Suprapubic skin (tissue), 4 donors: ENCODE measurements at places on chromosomes 1 and 21. TPM values are rescaled to one million over a fixed set of nuclear protein-coding genes. Genes with fewer than 3 reads are reported as not detected.

Gene GCSAML
- not detected for total RNA-seq

- DNase-seq = no peak
- no peak overlapping the region for H3K27ac ChIP-seq
- no peaks in the 10 kb centered on the region for H3K4me1 ChIP-seq
- H3K4me3 ChIP-seq = no peak overlapping the region
- H3K27me3 ChIP-seq = no peaks in the 10 kb centered on the region
These were observed 51.0 kb downstream of the TNN start for GRCh38 chr1:175118375-175119367.

- no peak overlapping the region for H3K4me3 ChIP-seq
- DNase-seq = no peak
- no peaks in the 10 kb centered on the region for H3K36me3 ChIP-seq
- peak overlapping the region; percentile 66 for H3K27ac ChIP-seq
These were observed 19.0 kb downstream of the BTG2 start for GRCh38 chr1:203324105-203325025.

- H3K4me3 ChIP-seq = no peak overlapping the region
- no peak for DNase-seq
- H3K4me1 ChIP-seq = no peaks in the 10 kb centered on the region
- H3K27me3 ChIP-seq = peaks cover 56% of the 10 kb centered on the region
- H3K36me3 ChIP-seq = no peaks in the 10 kb centered on the region
These were observed 106.6 kb upstream of the ACTRT2 start for GRCh38 chr1:2914702-2915101.

Gene ZNF683
- not detected for total RNA-seq

GRCh38 chr1:70778934-70779333 lies 268.7 kb downstream of the PTGER3 start:
- H3K27ac ChIP-seq = no peak overlapping the region
- no peaks in the 10 kb centered on the region for H3K27me3 ChIP-seq
- no peak overlapping the region for H3K4me3 ChIP-seq
- no peak for DNase-seq
- H3K4me1 ChIP-seq = no peaks in the 10 kb centered on the region
- no peaks in the 10 kb centered on the region for H3K36me3 ChIP-seq

DNA sequence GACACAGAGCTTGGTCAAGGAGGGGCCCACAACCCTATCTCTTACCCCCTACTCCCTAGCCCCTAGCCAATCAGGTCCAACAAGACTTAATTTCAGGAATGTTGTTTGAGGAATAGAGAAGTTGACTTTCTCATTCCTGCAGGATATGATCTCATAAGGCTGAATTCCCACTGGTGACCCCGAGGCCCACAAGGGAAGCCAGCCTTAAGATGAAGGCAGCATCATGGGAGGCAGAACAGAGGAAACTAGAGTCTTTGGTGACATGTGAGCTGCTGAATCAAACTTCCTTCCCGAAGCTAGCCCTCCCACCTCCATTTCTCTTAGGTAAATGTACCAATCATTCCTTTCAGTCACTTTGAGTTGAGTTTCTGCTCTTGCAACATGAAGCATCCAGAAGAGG lies 9.1 kb upstream of the PDIK1L start:
- no peaks in the 10 kb centered on the region for H3K27me3 ChIP-seq
- no peak overlapping the region for H3K4me3 ChIP-seq
- DNase-seq = no peak
- H3K27ac ChIP-seq = no peak overlapping the region

DNA sequence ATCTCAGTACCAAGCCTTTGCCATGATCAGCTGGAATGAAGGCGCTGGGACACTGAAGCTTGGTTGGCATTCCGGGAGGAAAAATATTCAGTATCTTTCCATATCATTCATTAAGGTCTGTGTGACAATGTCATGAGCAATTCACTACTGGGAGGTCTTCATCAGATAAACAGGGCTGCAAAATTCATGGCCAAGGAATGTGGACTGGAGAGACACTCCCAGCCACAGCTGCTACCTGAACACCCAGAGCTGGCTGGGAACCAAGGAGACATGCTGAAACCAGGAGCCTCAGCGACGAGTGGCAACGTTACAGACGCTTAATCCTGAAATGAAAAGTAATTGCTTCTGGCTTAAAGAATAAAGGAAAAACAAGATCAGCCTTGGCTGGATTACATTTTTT lies 30.6 kb upstream of the DDAH1 start:
- no peaks in the 10 kb centered on the region for H3K27me3 ChIP-seq
- H3K27ac ChIP-seq = peak overlapping the region; percentile 22
- no peaks in the 10 kb centered on the region for H3K36me3 ChIP-seq
- H3K4me3 ChIP-seq = no peak overlapping the region

Gene SMCP
- not detected for total RNA-seq

GRCh38 chr1:50110151-50110550 lies 1.4 kb downstream of the ELAVL4 start:
- no peak overlapping the region for H3K27ac ChIP-seq
- no peaks in the 10 kb centered on the region for H3K36me3 ChIP-seq
- H3K27me3 ChIP-seq = peaks cover 48% of the 10 kb centered on the region
- no peak for DNase-seq

DNA sequence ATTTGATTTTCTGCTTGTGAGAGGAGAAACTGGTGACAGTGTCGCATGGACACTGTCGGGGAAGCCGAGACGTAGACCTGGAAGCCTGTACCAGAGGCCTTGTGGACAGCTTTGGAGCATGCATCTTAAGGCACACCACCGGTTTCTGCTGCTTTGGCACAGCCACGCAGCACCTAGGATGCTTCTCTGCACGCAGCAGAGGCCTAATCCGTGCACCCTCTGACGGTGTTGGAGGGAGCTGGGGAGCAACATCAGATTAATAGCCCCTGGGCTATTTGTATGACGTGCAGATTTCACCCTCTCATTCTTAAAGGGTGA lies 30.3 kb downstream of the TEX35 start:
- no peaks in the 10 kb centered on the region for H3K36me3 ChIP-seq
- H3K4me3 ChIP-seq = peak overlapping the region; percentile 65
- peak overlapping the region; percentile 46 for H3K27ac ChIP-seq
- H3K27me3 ChIP-seq = no peaks in the 10 kb centered on the region
- peaks cover 29% of the 10 kb centered on the region for H3K4me1 ChIP-seq

DNA sequence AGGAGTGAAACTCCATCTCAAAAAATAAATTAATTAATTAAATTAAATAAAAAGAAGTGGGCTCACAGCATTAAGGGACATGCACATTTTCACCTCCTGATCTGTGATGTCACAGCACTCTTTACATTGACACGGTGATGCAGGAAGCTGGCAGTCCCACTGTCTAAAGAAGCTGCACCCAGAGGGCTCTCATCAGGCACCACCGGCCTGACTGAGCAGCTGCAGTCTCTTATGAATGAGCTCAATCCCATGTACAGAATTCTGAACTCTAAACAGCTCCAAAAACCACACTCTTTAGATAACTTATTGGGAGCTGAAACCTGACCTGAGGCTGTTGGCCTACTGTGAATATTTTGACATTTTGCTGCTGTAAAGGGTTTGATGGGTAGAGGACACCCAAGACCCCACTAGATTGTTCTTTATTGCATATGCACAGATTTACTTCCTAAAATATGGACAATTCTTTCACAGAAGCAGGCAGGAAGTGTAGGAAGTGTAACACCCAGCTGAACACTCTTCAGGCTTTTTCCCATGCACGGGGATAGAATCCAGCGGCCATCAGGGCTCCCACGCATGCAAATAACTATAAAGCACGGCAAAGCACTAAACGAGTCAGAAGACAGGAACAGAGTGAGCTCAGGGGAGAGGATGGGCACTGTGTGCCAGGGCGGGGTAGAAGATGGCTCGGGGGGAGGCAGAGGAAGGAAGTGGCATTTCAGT lies 46.2 kb downstream of the L1TD1 start:
- DNase-seq = no peak
- H3K27me3 ChIP-seq = no peaks in the 10 kb centered on the region
- no peaks in the 10 kb centered on the region for H3K36me3 ChIP-seq

- no peak overlapping the region for H3K27ac ChIP-seq
- peaks cover 5% of the 10 kb centered on the region for H3K27me3 ChIP-seq
- DNase-seq = no peak
- H3K4me3 ChIP-seq = no peak overlapping the region
These were observed 3.3 kb upstream of the FAM78B start for GRCh38 chr1:166170075-166170474.

Gene IRF6
- 195 TPM for total RNA-seq

Gene PRELP
- 19.8 TPM for total RNA-seq

- peaks cover 22% of the 10 kb centered on the region for H3K36me3 ChIP-seq
- DNase-seq = no peak
These were observed 46.9 kb downstream of the CD34 start for GRCh38 chr1:207863893-207864535.

- H3K4me1 ChIP-seq = peaks cover 36% of the 10 kb centered on the region
- no peaks in the 10 kb centered on the region for H3K27me3 ChIP-seq
- H3K27ac ChIP-seq = no peak overlapping the region
- H3K36me3 ChIP-seq = no peaks in the 10 kb centered on the region
- DNase-seq = no peak
These were observed 19.8 kb upstream of the PTP4A2 start for GRCh38 chr1:31957701-31958674.

GRCh38 chr1:244865820-244866219 lies 1.5 kb upstream of the HNRNPU start:
- H3K27me3 ChIP-seq = no peaks in the 10 kb centered on the region
- no peak overlapping the region for H3K4me3 ChIP-seq
- H3K36me3 ChIP-seq = no peaks in the 10 kb centered on the region
- peaks cover 26% of the 10 kb centered on the region for H3K4me1 ChIP-seq
- no peak for DNase-seq

Gene ALX3
- total RNA-seq = not detected

GRCh38 chr1:192941722-192942411 lies 117.3 kb downstream of the UCHL5 start:
- DNase-seq = no peak
- no peak overlapping the region for H3K4me3 ChIP-seq
- no peaks in the 10 kb centered on the region for H3K4me1 ChIP-seq
- no peaks in the 10 kb centered on the region for H3K27me3 ChIP-seq
- no peak overlapping the region for H3K27ac ChIP-seq

DNA sequence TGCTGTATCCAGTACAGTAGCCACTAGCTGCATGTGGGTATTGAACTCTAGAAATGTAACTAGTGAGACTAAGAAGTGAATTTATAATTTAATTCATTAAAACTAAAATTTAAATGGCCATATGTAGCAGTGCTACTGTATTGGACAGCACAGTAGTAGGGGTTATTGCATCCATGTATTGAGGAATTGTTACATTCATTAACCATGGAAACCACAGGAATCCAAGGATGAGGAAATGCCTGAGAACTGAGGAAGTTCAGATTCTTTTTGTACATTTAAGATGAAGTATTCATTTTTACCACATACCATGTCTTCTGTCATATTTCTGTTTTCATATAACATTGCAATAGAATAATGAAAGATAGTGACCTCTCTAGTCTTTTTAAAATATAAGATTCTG lies 2.6 kb downstream of the MTF2 start:
- H3K27me3 ChIP-seq = no peaks in the 10 kb centered on the region
- peak overlapping the region; percentile 70 for H3K4me3 ChIP-seq
- peaks cover 29% of the 10 kb centered on the region for H3K4me1 ChIP-seq
- no peak overlapping the region for H3K27ac ChIP-seq

Gene TMCC2
- 4.2 TPM for total RNA-seq

Gene SYNC
- total RNA-seq = 7.4 TPM

Gene LINGO4
- 0.38 TPM for total RNA-seq

Gene TMEM269
- 0.17 TPM for total RNA-seq

DNA sequence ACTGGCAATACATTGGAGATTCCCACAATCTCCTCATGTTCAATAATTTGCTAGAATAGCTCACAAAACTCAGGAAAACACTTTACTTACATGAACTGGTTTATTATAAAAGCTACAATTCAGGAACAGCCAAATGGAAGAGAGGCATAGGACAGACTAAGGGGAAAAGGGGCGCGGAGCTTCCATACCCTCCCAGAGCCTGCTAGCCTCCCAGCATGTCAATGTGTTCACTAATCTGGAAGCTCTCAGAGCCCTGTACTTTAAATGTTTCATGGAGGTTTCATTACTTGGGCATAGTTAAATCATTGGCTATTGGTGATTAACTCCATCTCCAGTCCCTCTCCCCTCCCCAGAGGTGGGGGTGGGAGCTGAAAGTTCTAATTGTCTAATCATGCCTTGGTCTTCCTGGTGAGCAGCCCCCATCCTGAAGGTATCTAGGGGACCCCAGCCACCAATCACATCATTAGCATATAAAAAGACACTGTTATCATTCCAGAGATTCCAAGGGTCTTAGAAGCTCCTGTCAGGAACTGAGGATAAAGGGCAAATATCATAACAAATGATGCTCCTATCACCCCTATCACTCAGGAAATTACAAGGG lies 10.9 kb upstream of the DMRTB1 start:
- H3K4me1 ChIP-seq = no peaks in the 10 kb centered on the region
- H3K4me3 ChIP-seq = no peak overlapping the region
- no peaks in the 10 kb centered on the region for H3K36me3 ChIP-seq
- no peak for DNase-seq
- H3K27me3 ChIP-seq = peaks cover 11% of the 10 kb centered on the region
- H3K27ac ChIP-seq = no peak overlapping the region

DNA sequence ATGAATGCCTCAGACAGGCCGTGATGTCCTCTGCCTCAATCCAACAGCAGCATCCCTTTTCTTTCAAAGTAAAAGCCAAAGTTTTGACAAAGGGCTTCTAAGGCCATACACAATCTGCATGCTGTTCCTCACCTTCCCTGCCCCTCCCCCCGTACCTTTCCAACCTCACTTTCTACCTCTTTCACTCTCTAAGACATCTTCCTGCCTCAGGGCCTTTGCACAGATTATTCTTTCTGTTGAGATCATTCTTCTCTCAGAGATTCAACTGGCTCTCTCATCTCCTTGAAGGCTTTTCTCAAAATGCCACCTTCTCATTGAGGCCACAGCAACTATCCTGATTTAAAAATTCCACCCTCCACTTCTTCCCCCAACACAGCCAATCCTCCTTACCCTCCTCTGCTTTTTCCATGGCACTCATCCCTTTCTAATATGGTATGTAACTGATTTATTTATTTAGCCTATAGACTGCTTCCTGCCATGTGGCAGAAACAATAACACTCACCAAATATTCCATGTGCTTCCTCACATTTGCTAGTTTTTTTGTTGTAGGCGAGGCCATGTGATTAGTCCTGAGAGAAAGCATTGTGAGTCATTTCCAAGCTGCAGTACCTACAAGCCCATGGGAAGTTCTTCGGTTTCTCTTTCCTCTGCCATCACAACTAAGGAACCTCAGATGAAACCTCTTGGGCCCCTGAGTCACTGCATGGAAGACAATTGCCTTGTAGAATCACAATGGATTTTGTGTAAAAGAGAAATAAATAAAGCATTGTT lies 58.7 kb upstream of the GADD45A start:
- no peaks in the 10 kb centered on the region for H3K27me3 ChIP-seq
- H3K36me3 ChIP-seq = no peaks in the 10 kb centered on the region
- no peak overlapping the region for H3K4me3 ChIP-seq
- no peak overlapping the region for H3K27ac ChIP-seq

GRCh38 chr1:87888446-87888845 lies 559.8 kb downstream of the LMO4 start:
- no peaks in the 10 kb centered on the region for H3K27me3 ChIP-seq
- H3K27ac ChIP-seq = no peak overlapping the region
- H3K4me1 ChIP-seq = no peaks in the 10 kb centered on the region
- DNase-seq = no peak
- no peak overlapping the region for H3K4me3 ChIP-seq

Gene CFHR1
- total RNA-seq = 1.8 TPM

GRCh38 chr1:46210561-46210960 lies 7.4 kb downstream of the LURAP1 start:
- peaks cover 8% of the 10 kb centered on the region for H3K4me1 ChIP-seq
- H3K36me3 ChIP-seq = no peaks in the 10 kb centered on the region
- no peak overlapping the region for H3K27ac ChIP-seq
- no peak overlapping the region for H3K4me3 ChIP-seq

- no peak overlapping the region for H3K4me3 ChIP-seq
- H3K27me3 ChIP-seq = no peaks in the 10 kb centered on the region
- DNase-seq = no peak
- H3K4me1 ChIP-seq = peaks cover 20% of the 10 kb centered on the region
- no peak overlapping the region for H3K27ac ChIP-seq
These were observed 26.0 kb upstream of the PLEKHG5 start for GRCh38 chr1:6517435-6517851.
